Fibroblast of mammary gland (primary cell): ENCODE measurements at places on chromosomes 3 and 15.

GRCh38 chr3:13401149-13401548, 19.0 kb downstream of the NUP210 start:
- DNase-seq: no peak

DNA sequence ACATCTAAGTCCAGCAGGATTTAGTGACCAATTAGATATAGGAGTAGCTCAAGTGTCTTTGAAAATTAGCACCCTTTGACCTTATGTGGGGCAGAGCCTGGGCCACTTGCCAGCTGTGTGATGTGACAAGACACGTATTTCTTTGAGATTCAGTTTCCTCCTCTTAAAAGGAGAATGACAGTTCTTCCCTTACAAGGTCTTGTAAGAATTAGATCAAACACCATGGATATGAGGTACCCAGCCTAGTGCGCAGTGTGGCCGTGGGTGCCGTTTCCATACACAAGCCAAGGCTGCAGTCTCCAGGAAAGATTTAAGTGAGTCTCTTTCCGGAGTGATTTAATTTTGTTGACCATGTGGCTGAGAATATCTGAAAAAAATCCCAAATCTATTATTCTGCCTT, 46.3 kb downstream of the ARHGAP31 start:
- no peak for DNase-seq

GRCh38 chr3:126110431-126111125, 26.7 kb upstream of the SLC41A3 start:
- DNase-seq: no peak

DNA sequence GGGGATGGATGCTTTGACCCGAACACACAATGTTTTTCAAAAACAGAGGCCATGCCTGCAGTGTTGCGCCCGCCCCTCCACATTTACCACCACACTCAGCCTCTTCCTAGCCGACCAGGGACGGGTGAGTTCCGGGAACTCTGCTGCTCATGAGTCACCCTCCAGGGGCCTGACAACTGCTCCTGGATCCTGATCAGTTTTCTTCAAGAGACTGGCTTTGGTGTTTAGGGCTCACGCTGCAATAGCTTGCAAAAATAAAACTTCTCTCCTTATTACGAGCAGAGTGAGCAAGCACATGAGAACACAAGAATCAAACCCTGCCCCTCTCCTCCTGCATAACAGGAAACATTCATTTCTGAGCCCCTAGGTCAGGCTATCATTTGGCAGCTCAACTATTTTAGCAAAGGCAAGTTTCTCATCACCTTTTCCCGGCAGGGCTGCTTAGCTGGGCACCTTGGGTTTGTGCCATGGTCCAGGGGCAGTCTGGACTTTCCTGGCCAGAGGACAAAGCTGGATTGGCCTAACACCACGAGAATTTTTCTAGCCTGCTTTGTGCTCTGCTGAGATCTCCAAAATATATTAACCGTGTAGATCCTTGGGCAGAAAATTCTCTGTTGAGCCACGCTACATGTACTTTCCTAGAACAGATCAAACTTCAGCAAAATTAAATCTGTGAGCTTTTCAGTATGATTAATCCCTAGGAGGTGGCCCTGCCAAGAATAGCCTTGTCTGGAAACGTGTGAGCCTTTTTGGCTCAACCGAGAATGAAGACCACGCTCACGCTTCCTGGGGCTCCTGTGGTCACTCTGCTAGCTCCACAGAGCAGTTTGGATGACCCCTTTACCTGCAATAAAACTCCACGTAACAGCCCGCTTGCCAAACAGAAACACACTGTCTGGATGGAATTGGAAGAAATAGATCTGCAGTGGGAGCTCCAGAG, 52.7 kb upstream of the SPATA12 start:
- peak; percentile 94 for DNase-seq

DNA sequence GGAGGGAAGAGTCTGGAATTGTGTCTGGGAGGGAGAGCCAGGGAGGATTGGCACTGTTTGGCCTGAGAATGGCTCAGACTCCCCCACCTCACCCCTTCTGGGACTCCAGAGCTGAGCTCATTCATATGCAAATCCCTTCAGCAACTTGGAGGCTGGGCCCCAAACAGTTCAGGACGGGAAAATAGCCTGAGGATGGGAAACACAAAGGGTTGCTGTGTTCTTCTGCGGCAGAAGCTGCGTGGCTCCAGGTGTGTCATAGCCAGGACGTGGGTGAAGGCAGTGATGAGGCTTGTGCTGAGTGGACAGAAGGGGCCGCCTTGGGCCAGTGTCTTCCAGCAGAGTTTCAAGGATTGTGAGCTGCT, 16.6 kb downstream of the MASP1 start:
- no peak for DNase-seq
